ENCODE measurements at places on chromosomes 1 and 21.

GRCh38 chr21:43935711-43936110, 70.7 kb downstream of the AGPAT3 start:
- no peak for DNase-seq

DNA sequence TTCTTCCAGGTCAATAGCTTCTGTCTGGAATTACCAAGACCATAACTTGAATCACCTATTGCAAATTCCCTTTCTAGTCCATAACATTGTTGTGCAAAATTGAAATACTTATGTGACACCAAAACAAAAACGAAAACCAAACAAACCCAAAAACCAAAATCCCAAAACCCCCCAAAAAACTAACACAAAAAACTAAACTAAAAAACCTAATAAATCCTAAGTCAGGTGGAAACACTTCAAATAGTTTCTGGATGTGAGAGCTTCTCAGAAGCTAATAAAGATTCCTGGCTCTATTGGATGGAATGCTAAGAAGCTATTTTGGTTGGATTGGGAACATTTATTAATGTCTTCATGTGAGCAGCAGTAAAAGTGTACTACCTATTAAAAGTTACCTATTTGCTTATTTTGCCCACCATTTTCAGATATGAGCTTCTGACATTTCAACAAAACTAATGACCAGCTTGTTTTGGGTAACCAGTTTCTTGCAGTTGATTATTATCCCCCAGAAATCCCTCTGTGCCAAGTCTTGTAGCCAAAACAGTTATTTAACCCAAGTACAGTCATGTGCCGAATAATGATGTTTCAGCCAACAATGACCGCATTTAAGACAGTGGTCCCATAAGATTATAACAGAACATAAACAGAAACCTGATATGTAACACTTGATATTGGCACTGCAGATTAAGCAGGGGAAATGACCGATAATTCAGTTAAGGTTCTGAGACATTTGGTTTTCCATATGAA, 76.4 kb downstream of the LTN1 start:
- DNase-seq: no peak

- DNase-seq: peak; percentile 36
These were observed 34.4 kb downstream of the WNT4 start for GRCh38 chr1:22108339-22109105.

DNA sequence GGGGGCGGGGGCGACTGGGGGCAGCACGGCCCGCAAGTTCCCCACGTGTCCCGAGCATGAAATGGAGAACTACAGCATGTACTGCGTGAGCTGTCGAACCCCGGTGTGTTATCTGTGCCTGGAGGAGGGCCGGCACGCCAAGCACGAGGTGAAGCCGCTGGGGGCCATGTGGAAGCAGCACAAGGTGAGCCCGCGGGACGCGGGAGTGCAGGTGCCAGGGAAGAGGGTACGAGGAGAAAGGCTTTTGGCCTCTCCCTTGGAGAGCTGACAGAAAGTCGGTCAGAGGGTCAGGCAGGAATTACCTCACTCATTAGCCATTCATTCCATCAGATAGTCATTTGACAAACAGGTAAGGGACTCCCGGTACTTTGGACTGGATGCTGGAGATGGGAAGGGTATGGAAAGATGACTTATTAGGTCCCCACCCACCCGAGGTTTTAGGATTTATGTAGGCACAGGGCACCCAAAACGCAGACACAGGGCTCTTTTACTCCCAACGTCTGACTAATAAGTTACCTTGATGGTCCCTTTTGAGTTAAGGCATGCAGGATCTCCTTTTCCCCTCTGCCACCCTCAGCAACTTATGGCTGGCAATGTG, 2.1 kb downstream of the TRIM67 start:
- DNase-seq: no peak

GRCh38 chr1:100720101-100720500, 559 bp downstream of the VCAM1 start:
- no peak for DNase-seq

DNA sequence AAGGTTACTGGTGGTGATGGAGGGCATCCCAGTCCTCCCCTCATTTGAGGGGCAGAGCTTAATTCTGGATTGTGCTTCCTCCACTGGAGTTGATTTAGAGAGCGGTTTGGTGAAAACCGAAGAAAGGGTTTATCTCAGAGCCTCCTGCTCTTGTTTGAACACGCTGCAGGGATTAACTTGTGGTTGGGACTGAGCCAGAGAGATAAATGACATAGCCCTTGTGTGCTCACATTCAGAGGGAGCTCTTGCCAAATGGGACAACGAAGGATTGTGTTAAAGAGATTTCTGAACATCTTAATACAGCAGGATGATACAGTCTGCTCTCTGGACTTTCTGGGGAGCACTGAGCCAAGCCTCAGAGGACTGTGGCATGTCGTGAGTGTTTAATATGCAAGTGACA, 308.2 kb downstream of the DISC1 start:
- DNase-seq: peak; percentile 48

- DNase-seq: peak; percentile 4
These were observed 27.1 kb upstream of the KCNK2 start for GRCh38 chr1:215055281-215055935.

GRCh38 chr21:39150877-39151276, 32.4 kb downstream of the PSMG1 start:
- no peak for DNase-seq

DNA sequence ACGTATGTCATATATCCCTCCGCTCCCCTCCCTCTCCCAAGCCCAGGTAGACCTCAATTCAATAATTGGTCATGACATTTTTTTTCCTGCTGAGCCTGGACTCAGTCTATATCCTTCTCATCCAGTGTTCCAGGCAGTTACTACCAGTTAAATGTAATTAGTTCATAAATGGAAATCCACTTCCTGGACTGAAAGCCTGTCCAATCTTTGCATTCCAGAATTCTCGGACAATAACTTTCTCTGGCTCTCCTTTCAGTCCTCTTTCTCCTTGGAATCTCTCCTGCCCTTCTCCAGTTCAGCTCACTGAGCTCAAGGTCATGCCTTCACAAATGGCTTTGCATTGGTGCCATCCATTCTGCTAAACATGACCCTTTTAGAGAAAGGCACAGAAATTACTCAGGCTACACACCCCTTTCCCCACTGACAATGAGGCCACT, 34.8 kb downstream of the VWA5B1 start:
- DNase-seq: no peak

DNA sequence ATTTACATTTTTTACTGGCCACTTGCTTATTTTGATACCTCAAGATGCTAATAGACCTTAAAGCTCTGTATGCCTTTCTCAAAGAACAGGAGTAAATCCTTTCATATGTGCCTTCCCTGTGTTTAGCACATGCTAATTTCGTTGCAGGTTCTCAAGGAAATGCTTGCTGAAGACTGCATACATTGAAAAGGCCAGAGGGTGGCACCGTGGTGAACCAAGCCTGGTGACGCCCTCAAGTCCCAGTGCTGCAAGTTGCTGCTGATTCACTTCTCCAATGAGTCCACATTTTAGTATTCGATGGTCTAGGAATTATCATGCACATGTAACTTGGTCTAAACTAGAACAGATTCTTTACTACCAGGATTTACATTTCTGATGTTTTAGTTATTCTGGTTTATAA, 94.1 kb downstream of the CLDN17 start:
- peak; percentile 58 for DNase-seq

GRCh38 chr1:17185485-17185860, 19.5 kb upstream of the PADI1 start:
- DNase-seq: no peak

DNA sequence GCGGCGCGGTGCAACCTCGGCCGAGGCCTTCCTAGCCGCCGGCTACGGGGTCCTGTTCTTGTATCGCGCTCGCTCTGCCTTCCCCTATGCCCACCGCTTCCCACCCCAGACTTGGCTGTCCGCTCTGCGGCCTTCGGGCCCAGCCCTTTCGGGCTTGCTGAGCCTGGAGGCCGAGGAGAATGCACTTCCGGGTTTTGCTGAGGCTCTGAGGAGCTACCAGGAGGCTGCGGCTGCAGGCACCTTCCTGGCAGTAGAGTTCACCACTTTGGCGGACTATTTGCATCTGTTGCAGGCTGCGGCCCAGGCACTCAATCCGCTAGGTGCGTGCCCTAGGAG, 379 bp downstream of the PPCS start:
- DNase-seq: peak; percentile 77

- DNase-seq: peak; percentile 18
These were observed 468.1 kb downstream of the RPS6KC1 start for GRCh38 chr1:213519098-213519497.

- peak; percentile 58 for DNase-seq
These were observed 23.5 kb downstream of the ASB17 start for GRCh38 chr1:75908717-75909152.

- DNase-seq: no peak
These were observed 48.2 kb downstream of the RPE65 start for GRCh38 chr1:68401506-68401905.

- DNase-seq: no peak
These were observed 43.1 kb downstream of the ARHGEF16 start for GRCh38 chr1:3497521-3497920.

DNA sequence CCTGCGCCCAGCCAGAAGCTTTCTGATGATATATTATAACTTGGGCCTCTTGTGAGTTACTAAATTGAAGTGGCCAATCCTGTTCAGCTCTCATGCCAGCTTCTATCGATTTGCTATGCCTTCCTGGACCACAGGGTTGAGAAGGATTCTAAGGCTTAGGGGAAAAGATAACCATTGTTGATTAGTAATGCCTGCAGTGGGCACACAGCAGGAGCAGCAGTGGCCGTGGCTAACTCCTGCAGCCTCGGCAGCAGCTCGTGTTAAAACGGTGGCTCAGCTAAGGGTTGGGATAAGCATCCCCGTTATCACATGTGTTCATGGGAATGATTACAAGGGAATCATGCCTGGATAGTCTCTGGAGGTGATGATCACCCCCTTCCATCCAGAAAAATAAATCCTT, 20.5 kb upstream of the KCNE2 start:
- DNase-seq: no peak

DNA sequence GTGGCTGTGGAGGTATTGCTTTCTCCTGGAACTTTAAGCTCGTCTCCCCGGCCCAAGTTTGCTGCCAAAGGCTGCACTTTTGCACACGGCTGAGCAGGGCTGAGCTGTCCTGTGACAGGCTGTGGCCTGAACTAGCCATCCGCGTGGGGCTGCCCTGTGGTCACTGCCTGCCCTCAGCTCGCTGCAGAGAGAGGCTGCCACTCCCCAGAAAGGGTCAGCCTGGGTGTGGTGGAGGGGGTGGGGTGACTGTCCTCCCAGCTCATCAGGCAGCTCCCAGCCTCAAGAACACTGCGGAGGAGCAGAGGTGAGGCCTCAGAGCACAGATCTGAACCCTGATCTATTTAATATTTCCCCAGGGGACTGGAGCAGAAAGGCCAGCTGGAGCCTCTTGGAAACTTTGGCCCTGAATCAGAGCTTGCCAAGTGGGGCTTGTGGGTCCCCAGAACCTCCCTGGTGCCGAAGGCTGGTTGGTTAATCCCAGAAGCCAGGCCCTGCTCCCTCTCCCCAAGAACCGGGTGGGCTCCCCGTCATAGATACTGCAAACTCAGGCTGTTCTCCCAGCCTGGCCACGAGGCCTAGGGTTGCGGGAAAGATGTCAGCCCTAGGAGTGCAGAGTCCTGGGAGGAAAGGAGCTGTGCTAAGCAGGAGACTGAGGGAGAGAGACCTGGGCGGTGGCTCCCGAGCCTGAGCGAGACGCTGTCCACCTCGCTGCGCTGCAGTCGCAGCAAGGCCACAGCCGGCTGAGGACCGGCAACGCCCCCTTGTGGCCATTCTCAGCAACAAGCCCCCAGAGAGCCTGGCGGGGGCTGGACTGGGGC, 125.1 kb upstream of the IPO9 start:
- DNase-seq: peak; percentile 94

- no peak for DNase-seq
These were observed 1.5 kb downstream of the PTGFRN start for GRCh38 chr1:116911188-116911553.

GRCh38 chr1:44572572-44572879, 101.8 kb downstream of the TMEM53 start:
- DNase-seq: no peak

GRCh38 chr21:33022489-33022827, 3.3 kb upstream of the OLIG2 start:
- DNase-seq: no peak

Data from hepatocyte (in vitro differentiated cells).